ENCODE measurements at places on chromosomes 4 and X. TPM values are rescaled to one million over a fixed set of nuclear protein-coding genes. Genes with fewer than 3 reads are reported as not detected.

GRCh38 chr4:185346975-185347601 is 48.6 kb downstream of the LRP2BP start:
- no peak for DNase-seq

GRCh38 chrX:38870361-38870895 is 69.2 kb downstream of the MID1IP1 start:
- DNase-seq = no peak

DNA sequence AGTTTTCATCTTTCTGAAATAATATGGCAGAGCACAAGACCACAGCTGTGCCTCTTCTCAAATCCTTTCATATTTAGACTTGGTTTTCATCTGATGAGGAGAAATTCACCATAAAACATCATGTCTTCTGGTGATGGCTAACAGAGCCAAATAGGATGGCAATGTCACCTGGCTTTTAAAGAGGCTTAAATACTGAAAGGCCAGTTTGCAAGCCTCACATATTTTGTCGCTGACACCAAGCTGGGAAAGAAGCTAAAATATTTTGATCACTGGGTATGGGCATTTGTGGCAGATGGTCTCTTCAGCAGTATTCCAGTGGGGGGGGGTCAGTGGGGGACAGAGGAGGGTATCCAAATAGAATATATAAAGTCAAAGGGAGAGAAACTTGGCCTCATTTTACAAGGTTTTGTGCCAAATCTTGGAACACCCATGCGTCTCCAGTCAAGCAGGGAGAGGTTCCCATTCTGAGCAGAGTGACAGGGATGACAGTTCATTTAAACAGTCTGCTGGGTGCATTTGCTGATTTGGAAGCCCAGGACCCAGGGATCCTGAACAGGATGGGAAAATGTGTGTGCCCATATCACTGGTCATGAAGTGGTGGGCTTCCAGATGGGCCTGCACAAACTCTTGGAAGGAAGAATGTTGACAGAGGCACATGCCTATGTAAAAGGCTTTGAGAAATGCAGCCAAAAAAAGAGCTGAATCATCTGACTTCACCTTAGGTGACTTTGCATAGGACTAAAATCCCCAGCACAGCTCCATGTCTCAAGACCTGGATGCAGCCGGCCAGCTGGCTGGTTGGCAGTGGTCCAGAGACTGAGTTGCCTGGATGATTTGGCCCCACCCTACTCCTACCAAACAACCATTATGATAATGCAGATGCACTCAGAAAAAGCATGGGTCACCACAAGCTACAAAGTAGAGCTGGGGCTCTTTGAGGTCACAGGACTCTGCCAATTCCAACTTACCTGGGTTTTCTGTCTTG is 484.4 kb upstream of the NR3C2 start:
- no peak for DNase-seq

DNA sequence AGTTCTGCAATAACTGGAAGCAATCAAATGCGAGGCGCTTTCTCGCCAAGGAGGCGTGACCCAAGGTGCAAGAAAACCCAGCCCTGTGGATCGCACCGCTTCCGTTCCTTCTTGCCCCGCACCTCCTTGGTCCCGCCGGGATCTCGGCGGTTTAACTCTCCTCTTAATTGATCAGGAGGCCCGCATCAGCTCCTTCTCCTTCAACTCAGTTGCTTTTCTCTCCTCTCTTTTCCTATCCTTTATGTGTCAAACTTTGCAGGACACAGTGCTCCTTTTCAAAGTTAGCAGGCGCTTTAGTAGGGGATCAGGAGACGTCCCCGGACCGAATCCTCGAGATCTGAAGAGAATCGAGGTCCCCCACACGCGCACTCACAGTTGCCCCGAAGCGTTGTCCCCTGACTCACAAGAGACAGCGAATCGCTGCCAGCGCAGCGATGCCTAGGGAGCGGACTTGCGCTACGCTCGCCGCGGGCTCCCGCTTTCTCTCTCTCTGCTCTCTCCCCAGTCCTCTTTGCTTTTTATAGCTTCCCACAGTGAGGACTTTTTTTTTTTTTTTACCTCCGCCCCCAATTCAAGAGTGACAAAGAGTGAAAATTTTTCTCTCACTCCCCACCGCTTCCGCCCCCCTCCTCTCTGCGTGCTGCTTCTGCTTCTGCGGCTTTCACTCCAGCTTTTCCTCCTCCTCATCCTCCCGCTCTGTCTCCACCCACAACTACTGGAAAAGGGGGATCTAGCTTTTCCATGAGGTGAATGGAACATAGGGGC is at the start of gene DKK2:
DKK2 (minus strand) TSS at position 495 of the 765 bp plus-strand sequence. CDS start 722 bp downstream, outside the sequence.
- DNase-seq = no peak

- no peak for DNase-seq
Measured at GRCh38 chrX:95156566-95156965, 1482.6 kb downstream of the FAM133A start.

Gene UGT2B10
- not detected for total RNA-seq

DNA sequence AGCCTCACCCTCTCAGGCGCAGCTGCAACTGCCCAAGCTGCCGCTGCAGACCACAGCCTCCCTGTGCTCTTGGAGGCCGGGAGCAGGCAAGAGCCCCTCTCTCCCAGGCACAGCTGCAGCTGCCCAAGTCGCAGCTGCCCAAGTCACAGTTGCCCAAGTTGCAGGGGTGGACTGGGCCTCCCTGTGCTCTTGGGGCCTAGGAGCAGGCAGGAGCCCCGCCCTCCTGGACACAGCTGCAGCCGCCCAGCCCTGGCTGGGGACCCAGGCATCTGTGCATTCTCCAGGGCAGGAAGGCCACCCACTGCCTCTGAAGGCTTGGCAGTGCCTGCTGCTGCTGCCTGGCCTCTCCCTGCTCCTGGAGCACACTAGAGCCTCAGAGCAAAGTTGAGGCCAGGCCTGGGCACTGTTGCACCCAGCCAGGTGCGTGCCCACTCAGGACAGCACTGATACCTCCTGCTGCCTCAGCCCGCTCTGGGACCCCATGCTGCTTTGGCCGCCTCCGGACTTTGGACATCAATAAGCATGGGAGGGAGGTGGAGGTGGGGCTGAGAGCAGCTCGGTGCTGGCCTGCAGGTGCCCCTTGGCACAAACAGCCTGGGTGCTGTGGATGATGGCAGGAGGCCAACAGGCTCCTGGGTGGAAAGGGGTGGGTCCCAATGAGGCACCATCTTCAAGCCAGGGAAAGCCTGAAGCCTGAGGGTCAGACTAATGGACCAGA is 247.5 kb downstream of the PDGFC start:
- no peak for DNase-seq

Gene ARSJ
- 0.46 TPM for total RNA-seq

Gene ZDHHC15
- total RNA-seq = 2.3 TPM

- no peak for DNase-seq
Measured at GRCh38 chrX:53598169-53598568, 88.3 kb downstream of the HUWE1 start.

- DNase-seq = no peak
Measured at GRCh38 chrX:124346877-124347241, 496 bp downstream of the SH2D1A start.

Gene ARHGAP36
- 0.42 TPM for total RNA-seq

- no peak for DNase-seq
Measured at GRCh38 chrX:52271206-52271605, 86.5 kb downstream of the MAGED4 start.

Data from progenitor cell of endocrine pancreas (in vitro differentiated cells).